NCI-H1417 treated with DMSO at 0.1 percent for 48 hours (cell line): ENCODE measurements at places on chromosomes 1 and 21.

DNA sequence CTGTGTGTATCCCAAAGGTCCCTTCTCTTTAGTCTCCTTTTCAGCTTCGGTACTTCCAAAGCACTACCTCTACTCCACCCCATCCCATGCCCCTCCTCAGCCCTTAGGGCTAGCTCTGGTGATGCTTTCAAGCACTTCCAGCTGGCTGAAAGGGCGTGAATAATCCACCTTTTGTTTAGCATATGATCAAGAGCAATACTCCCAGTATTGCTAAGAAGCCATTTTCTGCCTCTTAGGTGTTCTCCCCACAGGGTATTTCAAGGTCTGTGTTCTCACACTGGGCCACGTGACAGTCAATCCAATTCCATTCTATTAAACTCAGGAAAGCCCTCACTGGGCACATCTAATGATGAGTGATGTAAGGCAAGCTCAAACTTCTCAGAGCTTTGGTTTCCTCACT, 298.5 kb upstream of the PROX1 start:
- no peak for DNase-seq

DNA sequence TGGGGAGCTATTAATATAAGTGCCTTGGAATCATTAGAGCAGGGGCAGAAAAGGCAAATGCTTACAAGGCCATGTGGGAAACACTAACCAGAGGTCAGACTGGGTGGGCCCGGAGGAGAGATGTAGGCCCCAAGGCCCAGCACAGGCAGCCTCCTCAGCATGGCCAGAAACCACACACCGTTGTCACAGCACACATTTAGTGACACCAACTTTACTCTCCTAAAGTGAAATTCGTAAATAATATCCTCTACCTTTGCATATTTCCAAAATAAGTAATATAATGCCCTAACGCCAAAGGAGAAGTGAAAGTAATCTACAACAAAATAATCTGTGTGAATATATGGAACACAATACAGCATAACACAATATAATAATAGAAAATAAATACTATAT, 62.6 kb downstream of the KIF21B start:
- DNase-seq: no peak

- DNase-seq: no peak
Observed at GRCh38 chr1:41648230-41648629, 163.7 kb upstream of the EDN2 start.

GRCh38 chr1:162019006-162019405, 4.7 kb downstream of the OLFML2B start:
- no peak for DNase-seq

GRCh38 chr1:170241266-170241851, 95.6 kb downstream of the NTMT2 start:
- DNase-seq: no peak

GRCh38 chr1:212256369-212256768, 28.8 kb upstream of the PPP2R5A start:
- no peak for DNase-seq

- no peak for DNase-seq
Observed at GRCh38 chr1:109724933-109725332, 12.9 kb downstream of the GSTM5 start.

DNA sequence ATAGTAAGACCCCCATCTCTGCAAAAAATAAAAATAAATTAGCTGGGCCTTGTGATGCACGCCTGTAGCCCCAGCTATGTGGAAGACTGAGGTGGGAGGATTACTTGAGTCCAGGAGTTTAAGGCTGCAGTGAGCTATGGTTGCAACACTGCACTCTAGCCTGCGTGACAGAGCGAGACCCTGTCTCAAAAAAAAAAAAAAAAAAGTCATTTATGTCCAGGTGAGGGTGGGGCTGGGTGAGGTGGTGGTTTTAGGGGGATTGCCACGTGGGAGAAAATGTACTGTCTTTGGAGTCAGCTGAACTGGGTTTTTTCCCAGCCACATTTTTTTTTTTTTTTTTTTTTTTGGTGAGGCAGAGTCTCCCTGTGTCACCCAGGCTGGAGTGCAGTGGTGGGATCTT, 6.7 kb downstream of the PIK3CD start:
- DNase-seq: no peak

- no peak for DNase-seq
Observed at GRCh38 chr1:91685994-91686393, 185.3 kb downstream of the CDC7 start.

GRCh38 chr1:64192290-64192689, 11.1 kb upstream of the UBE2U start:
- no peak for DNase-seq

GRCh38 chr1:113780374-113781146, 21.3 kb upstream of the PHTF1 start:
- no peak for DNase-seq

GRCh38 chr1:32770741-32771548, 46.2 kb downstream of the YARS1 start:
- DNase-seq: no peak

- DNase-seq: no peak
Observed at GRCh38 chr21:38478782-38479181, 19.5 kb downstream of the ERG start.

- no peak for DNase-seq
Observed at GRCh38 chr1:185568155-185569123, 165.8 kb upstream of the HMCN1 start.

GRCh38 chr1:230900984-230901383, 32.7 kb upstream of the C1orf198 start:
- no peak for DNase-seq

- DNase-seq: no peak
Observed at GRCh38 chr21:15140321-15141019, 75.7 kb upstream of the NRIP1 start.

DNA sequence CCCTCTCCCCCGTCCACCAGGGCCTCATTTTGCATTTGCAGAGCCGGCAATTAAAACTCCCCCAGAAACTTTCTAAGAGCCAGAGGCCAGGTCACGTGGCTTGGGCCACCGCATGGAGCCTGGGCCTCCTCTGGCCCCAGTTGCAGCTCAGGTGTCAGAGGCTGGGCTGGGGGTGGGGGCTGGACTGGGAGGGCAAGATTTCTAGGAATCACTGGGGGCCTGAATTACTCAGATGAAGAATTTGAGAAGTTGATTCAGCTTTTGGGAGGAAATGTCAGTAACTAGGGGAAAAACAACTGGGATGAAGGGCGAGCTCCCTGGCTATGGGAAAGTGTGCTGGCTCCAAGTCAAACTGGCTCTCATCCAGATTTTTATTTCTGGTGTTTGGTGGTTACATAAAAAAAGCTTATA, 151.0 kb downstream of the CDC7 start:
- DNase-seq: no peak

DNA sequence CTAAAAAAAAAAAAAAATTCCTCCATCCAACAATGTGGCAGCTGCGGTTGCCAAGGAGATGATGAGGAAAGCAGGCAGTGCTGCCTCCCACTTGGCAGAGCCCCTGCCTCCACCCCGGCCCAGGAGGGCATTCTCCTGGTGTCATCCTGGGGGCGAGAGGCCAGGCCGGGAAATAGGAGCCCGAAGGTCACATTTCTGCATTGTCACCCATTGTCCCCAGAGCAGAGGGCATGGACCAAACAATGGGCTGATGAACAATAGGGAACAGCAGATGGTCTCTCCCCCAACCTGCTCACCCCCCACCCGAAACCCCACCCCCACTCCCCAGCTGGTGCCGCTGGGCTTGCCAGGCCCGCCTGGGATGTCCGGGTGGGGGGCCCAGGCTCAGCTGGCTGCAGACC, 37.3 kb downstream of the CAMK2N1 start:
- DNase-seq: no peak

GRCh38 chr1:29805896-29806160, 569.5 kb downstream of the PTPRU start:
- DNase-seq: no peak

- DNase-seq: no peak
Observed at GRCh38 chr1:206097381-206097780, 19.8 kb downstream of the AVPR1B start.

DNA sequence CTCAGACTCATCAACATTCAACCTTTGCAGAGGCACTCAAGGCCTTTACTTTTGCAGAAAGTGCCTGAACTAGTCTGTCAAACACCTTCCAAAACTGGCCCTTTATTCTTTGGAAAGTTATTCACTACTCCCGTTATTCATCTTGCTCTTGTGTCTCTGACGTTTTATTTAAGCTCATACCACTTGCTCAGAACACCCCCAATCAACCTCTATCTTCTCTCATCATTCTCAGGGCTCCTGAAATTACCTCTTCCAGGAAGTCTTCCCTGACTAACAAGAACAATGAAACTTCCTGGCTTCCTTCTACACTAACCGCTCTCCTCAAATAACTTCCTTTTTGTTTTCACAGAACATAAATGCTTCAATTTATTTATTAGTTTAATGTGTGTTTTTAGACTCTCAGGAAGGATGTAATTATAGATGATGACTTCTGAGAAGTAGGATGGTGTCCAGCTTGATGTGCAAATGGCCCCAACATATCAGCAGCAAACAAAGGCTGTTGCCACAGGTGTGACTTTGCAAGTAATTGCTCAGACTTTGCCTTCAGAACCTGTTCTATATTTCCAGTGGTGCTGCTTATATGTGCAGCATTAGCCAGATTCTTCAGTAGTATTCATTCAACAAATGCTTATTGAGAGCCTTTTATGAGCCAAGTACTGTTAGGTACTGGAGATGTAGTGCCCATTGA, 22.8 kb upstream of the BATF3 start:
- no peak for DNase-seq

DNA sequence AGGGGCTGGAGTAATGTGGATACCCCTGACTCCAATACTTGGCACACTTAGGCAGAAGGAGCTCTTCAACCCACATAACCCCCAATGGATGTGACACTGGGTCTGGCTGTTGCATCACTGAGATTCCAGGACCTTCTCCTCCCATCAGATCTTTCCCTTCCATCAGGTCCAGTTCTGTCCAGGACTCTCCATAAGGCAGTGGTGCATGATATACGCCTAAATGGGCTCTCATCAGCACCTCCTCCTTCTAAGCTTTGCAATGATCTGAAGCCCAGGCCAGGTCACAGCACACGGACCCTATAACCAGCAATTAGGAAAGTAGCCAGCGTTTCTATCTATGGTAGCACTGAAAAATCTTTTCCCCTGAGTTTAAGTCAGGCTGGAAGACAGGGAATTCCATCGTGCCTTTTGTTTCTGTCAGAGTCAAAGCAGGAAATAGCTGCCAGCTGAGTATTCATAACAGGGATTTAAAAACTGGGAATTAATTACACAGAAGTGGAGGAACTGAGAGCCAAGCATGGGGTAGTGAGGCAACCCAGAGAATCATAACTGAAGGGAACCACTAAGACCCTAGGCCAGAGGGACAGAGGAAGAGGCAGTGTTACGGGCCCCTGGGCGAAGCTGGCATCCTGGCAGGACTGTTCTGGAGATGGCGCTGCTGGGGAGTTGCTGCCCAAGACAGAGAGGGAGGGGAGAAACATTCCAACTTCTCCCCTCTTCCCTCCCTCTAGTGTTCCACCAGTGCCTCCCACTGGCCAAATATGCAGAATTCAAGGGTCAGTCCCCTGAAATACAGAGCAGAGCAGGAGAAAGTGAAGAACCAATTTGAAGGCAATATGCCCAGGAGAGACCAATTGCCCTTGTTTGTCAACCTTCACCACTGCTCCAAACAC, 37.5 kb upstream of the HOOK1 start:
- no peak for DNase-seq

- no peak for DNase-seq
Observed at GRCh38 chr1:164640686-164641352, 81.8 kb downstream of the PBX1 start.

GRCh38 chr1:44947063-44947773, 39.2 kb downstream of the EIF2B3 start:
- DNase-seq: no peak

DNA sequence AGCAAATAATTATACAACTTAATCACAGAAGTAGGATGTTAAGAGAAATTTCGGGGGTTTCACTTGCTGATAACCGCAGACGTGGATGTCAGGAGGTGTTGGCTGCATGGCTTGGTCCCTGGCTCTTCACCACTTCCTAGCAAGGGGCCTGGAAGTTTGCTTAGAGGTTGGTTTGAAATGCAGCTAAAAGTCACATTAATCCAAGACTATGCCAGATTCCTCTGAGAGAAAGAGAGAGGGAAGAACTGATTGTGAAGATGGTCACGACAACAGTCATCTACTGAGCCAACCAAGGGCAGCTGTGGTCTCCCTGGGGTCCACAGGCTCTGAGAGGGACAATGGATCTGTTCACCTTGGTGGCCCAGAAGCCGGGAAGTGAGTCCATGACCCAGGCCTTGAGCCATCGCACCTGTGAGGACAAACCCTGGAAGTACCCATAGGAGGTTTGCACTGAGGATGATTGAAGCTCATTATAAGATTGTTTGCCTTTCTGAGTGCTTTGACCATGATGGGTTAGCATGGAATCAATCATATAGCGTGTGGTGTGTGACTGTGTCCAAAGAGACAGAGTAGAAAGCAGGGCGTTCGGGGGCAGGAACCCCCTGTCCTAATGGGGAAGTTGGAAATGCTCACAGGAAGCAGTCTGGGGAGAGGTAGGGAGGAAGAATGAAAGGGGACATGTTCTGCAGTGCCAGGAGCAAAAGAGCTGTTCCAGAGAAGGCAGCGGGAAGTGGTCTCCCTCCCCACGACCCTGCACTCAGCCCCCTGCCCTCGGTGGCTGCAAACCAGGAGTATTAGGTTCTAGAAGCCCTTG, 47.1 kb downstream of the UMODL1 start:
- DNase-seq: no peak

DNA sequence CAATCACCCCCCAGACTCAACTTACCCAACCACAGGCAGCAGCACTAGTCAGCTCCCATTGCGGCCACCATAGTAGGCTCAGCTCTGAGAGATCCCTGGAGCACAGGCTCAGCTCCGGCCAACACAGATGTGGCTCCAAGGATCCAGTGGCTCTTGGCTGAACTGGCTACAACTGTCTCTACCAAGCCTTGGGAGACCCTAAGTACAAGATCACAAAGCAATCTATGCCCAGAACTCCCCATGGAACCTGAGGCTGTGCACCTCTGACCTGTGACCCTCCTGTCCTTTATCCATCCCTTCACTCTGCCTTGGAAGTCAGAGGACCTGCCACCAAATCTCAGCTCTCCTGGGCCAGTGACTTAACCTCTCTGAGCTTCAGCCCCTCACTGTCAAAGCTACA, 61.8 kb upstream of the GJB5 start:
- DNase-seq: no peak

GRCh38 chr1:188364927-188365449, 1536.2 kb downstream of the PLA2G4A start:
- DNase-seq: no peak

DNA sequence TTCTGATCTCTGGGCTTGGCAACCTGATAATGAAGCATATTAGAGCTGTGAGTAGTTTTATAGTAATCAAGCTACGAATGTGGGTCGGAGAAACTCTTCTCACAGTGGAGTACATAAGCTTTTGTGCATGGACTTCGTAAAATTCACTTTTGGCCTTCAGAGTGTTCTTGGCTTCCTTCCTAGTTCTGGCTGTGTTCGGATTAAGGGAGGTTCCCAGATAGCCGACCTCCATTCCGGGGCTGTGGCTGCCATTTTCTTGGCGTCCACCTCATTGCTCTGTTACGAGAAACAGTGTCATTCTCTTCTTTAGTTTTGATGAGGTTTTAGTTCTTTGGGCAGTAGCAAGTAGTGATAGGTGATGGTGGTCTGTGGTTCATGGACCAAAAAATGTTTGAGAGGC, 26.3 kb downstream of the CAMTA1 start:
- DNase-seq: no peak

GRCh38 chr1:76659171-76659940, 207.9 kb upstream of the ST6GALNAC5 start:
- no peak for DNase-seq

- DNase-seq: no peak
Observed at GRCh38 chr1:97726386-97726785, 194.4 kb downstream of the DPYD start.

- no peak for DNase-seq
Observed at GRCh38 chr1:184911103-184911745, 63.1 kb downstream of the NIBAN1 start.
